ENCODE measurements at places on chromosomes 12 and 14. TPM values are rescaled to one million over a fixed set of nuclear protein-coding genes. Genes with fewer than 3 reads are reported as not detected.

The FOXG1 gene
- total RNA-seq = not detected

GRCh38 chr12:120453977-120454376 is 7.7 kb downstream of the GATC start:
- DNase-seq = no peak

GRCh38 chr14:83556746-83557453 is 1973.0 kb upstream of the FLRT2 start:
- no peak for DNase-seq

The CLEC6A gene
- total RNA-seq = not detected

GRCh38 chr12:111154147-111154834 is 214.6 kb downstream of the PHETA1 start:
- DNase-seq = no peak

GRCh38 chr14:39857376-39858055 is 425.3 kb upstream of the FBXO33 start:
- DNase-seq = no peak

- DNase-seq = no peak
Measured at GRCh38 chr12:53552361-53553327, 45.4 kb upstream of the NPFF start.

- no peak for DNase-seq
Measured at GRCh38 chr14:71119075-71119474, 211.8 kb downstream of the PCNX1 start.

DNA sequence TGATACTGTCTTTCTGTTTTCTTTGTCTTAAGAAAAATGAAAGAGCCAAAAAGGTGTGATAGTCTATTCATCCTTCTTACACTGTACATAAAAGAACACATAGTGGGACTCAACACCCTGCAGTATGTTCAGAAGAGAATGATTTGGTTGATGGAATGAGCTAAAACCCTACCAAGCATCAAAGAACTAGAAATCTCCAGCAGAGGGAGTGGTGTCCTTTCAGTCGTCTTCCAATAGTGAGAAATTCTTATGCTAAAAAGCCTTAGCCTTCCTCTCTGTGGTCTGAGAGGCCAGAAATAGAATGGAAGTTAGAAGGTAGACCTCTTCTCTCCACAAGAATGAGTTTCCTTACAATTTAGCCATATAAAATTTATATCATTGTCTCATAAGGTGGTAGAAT is 393.4 kb upstream of the SEL1L start:
- DNase-seq = no peak

GRCh38 chr14:20001863-20002262 is at the start of gene OR4Q2:
Gene OR4Q2 (plus strand): TSS chr14:20002163.
- DNase-seq = no peak

The BORCS5 gene
- total RNA-seq = 3.0 TPM

DNA sequence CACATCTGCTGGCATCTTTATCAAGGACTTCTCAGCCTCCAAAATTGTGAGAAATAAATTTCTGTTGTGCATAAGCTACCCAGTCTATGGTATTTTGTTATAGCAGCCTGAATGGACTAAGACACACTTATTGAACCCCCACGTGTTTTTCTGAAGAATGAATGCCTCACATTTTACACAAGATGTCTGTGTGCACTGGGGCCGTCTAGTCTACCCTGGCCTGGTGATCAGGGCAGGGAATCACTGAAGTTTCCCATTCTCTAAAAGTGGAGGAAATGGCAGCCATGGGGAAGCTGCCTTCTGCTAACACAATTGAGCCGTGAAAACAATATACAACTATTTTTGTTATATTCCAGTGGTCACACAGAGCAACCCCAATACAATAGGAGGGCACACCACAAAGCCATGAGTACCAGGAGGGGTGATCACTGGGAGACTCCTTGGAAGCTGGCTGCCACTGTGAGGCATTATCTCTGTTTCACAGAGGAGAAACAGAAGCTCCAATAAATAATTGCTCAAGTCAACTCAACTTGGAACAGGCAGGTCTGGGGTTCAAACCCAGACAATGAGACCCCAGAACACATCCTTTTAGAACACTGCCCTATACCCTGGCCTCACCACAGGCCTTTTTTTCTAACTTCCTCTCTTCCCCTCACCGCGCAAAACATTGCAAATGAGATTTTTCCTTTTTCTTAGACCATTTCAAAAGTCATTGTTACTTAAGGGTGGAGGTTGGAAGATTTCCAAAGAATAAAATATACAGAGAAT is 18.3 kb upstream of the LTA4H start:
- DNase-seq = no peak

The OTX2 gene
- not detected for total RNA-seq

DNA sequence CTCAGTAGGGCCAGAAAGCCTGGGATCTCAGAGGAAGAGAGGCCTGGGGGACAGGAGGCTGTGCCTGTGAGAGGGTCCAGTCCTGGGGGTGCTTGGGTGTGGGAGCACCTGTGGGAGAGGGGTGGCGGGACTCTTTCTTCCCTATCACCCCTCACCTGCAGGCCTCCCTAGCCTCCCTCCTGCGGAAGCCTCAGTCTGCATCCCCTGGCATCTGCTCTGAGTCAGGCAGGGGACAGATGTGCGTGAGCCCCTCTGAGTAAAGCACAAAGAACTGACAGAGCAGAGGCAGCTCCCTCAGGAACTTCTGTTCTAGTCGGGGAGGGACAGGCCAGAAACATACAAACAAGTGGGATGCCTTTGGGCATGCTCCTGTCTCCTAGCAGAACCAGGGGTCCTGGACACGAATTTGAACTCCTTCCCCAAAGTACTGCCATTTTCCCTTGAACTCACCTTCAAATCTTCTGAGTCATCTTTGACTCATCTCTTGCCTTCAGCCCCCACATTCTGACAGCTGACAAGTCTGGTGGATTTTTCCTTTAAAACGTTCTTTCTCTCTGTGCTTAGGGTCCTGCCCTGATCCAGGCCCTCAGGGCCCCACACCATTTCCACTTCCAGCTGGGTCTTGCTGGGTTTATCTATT is 8.5 kb upstream of the HSP90AA1 start:
- DNase-seq = no peak

DNA sequence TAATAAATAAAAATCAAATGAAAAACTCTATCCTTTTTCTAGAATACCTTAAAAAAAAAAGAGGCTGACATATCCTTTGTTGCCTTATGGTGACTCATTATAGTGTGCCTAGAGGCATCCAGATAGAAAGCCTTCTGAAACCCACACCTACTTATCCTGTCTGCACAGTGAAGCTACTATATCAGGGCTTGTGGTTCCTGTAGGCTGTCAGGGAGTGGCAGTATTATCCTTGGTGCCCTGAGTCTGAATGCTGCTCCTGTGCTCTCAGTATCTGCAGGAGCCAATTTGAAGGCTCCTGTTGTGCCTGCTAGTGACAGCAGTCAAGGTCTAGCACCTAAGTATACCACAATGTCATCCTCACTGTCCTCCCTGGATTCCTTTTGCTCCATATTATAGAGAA is 168.4 kb upstream of the AVPR1A start:
- no peak for DNase-seq

The CARMIL3 gene
- total RNA-seq = not detected

The E2F7 gene
- total RNA-seq = not detected

The WSCD2 gene
- total RNA-seq = 3.5 TPM

The JKAMP gene
- 28.2 TPM for total RNA-seq

The SLC6A13 gene
- not detected for total RNA-seq

DNA sequence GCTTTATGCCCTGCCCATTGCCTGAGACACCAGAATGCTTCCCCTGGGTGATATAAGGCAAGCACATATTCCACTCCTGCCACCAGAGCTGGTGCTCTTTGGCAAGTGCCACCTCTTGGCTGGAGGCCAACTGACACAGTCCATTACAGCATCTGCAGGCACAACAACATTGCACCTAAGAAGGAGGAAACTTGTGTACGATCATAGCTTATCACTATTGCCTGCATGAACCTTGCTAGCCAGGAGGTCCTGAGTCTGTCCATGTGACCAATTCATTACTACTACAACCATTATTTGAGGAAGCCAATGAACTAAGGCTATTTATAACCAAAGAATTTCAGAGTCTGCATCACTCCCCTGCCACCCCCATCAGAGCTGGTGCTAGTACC is 119.8 kb upstream of the SCAF11 start:
- no peak for DNase-seq
